SW 1271 (cell line): ENCODE measurements at places on chromosomes 11 and 22.

DNA sequence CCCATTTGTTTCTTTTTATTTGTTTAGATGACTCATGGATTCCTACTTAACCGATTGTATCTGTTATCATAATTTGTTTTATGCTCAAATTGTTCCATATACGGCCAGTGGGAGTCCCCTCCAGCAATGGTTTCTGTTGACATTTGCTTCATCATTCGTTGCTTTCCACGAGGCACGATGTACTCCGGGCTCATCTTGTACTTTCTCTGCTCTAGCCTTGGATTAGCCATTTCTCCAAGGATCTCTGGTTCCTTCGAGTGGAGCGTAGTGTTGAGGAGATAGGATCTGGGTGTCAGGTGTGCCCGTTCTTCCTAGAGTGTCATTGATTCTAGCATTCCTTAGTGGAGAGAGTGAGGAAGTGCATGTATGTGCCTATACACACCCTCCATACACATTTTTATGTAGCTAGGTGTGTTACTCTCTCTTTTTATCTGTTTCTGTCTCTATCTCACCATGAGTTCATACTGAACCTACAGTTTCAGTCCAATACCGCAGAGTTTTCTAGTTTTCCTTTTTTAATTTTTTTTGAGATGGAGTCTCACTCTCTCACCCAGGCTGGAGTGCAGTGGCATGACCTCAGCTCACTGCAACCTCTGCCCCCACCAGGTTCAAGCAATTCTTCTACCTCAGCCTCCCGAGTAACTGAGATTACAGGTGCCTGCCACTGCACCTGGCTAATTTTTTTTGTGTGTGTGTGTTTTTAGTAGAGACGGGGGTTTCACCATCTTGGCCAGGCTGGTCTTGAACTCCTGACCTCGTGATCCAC, 31.4 kb downstream of the TECTA start:
- no peak for DNase-seq

DNA sequence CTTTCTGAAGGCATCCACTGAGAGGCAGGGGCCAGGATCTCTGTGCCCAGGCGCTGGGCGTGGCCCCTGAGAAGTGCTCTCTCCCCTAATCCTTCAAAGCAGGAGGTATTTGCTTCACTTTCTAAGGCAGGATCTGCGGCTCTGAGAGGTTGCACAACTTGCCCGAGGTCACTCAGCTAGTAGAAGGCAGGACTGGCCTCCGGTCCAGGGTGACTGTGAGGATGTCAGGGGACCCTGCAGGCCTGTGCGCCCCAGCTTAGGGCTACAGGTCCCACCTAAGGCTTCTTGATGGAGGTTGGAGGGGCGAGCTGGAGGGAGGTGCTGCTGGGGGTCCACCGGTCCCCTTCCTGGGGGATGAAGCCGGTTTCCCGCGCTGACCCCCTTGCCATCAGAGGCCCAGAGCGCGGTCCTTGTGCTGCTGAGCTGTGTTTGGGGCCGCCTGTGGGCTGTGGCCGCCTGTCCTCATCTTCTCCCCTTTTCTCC, 979 bp downstream of the SMIM38 start:
- no peak for DNase-seq

GRCh38 chr11:48880021-48880441, 103.7 kb downstream of the TRIM51G start:
- DNase-seq = no peak

DNA sequence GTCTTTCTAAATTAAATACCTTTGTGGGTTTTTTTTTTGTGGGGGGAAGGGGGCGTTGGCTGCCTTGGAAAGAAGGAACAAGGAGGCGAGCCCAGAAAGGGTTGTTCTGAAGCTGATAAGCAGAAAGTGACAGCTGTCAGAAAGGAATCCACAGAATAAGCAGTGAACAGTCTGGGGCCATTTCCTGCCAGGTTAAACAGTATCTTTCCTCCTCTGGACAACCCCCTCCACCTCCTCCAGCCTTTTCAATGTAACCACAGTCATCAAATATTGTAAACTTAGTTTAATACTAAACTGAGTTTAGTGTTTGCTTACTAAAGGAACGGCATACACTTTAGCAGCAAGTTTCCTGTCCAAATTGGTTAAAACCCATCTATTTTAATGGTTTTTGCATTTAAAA, 271.2 kb upstream of the SYN3 start:
- DNase-seq = no peak

DNA sequence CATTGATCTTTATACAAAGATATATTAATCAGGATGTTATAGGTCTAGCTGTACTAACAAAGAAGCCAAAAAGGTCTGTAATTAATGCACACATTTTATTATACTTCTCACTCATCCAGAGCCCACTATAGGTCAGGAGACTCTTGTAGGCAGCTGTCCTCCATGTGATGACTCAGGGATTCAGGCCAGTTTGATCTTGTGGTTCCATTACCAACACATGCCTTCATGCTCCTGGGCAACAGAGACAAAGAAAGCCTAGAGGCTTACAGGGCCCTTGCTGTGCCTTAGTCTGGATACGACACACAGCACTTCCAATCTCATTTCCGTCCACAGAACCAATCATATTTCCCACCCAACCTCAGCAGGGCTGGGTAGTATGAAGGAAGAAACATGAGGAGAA, 150.3 kb upstream of the NCAM1 start:
- DNase-seq = no peak

DNA sequence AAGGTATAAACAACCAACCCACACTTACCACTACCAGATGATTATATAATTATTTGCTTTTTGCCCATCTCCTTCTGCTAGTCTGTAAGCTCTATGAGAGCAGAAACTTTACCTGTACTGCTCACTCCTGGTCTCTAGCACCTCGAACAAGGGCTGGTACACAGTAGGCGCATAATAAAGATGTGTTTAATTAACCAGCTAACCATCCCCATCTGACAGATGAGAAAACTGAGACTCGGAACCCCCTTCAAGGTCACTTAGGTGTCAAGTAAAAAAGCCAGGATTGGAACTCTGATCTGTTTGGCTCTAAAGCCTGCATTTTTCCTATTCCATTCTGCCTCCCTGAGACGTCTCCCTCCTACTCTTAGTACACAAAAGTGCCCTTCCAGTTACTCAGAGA, 370.3 kb downstream of the TENM4 start:
- no peak for DNase-seq

- no peak for DNase-seq
Measured at GRCh38 chr11:76705826-76706225, 35.3 kb upstream of the LRRC32 start.

GRCh38 chr11:16960250-16960649, 54.0 kb downstream of the PLEKHA7 start:
- DNase-seq = no peak

DNA sequence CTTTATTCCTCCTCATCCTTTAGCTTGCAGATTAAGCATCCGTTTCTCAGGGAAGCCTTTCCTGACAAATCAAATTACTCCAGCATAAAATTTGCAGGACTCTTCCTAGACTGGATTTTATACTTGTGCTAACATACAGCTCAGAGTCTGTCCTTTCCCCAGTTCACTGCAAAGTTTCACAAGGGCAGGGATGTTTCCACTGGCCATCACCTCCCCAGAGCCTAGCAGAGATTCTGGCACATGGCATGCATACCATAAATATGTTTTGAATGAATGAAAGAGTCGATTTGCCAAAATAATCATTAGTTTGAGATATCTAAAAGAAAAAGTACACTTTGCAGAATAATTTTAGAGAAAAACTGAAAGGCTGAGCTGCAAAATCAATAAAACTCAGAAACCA, 10.6 kb downstream of the MSANTD4 start:
- DNase-seq = no peak

GRCh38 chr22:39825661-39826102, 67.9 kb downstream of the ENTHD1 start:
- no peak for DNase-seq

GRCh38 chr22:36914390-36914752, 943 bp downstream of the CSF2RB start:
- DNase-seq = no peak

DNA sequence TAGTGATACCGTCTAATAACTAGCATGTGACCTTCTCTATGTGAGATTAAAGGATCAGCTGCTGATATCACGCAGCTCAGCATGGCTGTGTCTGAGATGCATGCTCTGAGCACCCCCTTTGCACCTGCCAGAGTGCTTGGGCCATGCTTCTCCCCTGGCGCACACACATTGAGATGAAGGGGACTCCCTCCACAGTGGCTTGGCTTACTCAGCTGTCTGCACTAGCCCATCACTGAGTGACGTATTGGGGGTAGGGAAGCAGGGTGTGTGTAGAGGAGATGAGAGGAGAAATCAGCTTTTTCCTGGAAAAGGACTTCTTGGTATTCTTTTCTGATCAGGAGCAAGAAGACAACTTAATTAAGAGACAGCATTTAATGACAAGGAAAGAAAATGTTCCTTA, 216.5 kb downstream of the BLID start:
- no peak for DNase-seq

- no peak for DNase-seq
Measured at GRCh38 chr11:103491777-103492176, 382.6 kb downstream of the DYNC2H1 start.

DNA sequence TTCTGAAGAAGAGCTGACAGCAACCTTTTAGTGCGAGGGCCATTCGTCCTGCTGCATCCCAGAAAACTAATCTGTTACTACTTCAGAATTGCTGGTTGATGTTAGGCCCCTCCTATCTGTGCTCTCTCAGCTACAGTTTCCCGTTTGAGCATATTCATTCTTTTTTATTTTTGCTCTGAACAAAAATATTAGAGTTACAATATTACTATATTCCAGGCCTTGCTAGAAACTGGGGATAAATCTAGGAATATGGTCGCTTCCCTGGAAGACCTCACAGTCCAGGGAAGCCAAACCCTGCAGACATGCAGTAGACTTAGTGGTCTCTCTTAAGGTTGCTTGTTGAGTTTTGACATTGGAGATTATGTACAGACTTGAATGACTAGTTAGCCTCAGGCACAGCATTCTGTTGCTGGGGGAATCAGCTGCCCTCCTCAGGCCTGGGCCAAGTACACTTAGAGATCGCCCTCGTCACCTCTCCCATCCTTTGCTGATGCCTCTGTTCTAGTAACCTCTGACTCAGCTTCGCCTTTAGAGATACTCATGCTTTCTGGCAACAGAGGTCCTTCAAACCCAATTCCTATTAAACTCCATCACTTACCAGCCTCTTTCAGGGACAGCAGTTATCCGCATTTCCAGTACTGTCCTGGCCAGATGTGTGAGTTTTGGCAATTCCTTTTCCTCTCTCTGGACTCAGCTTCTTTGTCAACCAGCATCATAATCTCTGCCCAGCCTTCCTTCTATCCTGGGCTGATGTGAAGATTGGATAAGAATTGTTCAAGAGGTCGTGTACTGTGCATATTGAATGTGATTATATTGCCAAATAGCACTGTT, 698 bp upstream of the ANAPC15 start:
- DNase-seq = no peak

DNA sequence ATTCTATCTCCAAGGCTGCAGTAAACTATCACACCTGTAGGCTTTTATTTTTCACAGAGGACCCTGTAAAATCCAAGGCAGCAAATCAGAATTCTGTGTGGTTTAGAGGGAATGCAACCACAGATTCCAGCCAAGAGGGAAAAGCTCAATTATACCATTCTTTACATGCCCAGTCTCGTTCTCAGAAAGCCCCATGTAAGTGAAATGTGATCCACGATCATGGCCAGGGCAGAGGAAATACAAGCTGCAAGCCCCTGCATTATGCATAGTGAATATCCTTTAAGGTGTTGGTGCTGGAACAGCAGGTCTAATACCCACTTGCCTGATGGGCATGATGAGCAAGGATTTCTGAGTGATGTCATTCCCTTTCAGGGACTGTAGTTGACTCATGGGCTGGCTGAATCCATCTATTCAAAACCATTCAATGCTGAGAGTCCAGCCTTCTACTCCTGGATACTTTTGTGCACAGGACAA, 198.7 kb upstream of the MTMR2 start:
- no peak for DNase-seq

DNA sequence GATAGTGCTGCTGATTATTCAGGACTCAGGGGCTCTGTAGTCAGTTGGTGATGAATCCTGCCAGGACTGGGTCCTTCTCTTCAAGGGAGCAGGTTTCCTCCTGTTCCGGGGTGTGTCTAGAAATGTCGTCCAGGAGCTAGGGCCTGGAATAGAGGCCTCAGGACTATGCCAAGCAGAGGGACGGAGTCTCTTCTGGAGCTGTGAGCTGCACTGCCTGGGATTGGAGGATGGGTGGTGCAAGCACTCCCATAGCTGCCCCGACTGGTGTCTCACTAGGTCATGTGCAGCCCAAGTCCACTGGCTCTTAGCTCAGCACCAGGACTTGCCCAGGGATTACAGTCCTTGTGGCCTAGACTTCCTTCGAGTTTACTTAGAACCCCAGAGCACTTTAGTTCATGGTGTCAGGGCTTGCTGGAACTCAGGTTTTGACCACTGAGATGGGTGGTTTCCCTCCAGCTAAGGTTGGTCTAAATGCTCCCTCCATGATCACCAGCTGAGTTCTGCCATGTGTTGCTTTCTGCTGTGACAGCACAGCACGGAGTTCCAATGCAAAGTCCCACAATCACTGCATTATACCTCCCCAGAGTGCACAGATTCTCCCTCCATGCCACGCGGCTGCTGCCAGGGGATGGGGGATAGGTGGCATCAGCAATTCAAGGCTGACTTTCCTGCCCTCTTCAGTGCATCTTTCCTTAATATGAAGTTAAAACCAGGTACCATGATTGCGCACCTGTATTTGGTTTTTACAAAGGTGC, 42.6 kb upstream of the SHANK2 start:
- no peak for DNase-seq

DNA sequence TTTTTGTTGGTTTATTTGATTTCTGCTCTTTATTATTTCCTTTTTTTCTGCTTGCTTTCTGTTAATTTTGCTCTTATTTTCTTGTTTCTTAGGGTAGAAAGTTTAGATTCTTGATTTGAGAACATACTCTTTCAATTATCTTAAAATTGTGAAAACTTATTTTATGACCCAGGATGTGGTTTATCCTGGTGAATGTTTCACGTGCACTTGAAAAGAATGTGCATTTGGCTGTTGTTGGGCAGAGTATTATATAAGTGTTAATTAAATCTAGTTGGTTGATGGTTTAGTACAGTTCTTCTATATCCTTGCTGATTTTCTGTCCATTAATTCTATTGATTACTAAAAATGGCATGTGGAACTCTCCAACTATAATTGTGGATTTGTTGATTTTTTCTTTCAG, 66.9 kb upstream of the NARS2 start:
- no peak for DNase-seq

- no peak for DNase-seq
Measured at GRCh38 chr11:115247361-115247760, 256.9 kb downstream of the CADM1 start.

DNA sequence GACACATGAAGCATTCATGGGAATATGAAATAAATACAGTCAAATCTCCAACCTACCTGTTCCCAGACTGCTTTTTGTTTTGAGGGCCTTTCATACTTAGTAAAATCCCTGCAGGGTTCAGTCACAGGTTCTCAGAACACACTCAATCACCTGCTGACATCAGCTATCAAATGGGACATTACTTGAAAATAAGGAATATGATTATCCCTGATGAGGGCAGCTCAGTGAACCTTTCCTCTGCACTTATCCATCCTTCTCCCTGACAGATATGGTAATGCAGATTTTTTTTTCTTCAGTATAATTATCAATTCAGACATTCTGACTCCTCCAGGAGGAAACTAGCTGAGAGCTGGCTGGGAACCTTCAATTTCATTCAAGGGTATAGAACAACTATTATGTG, 1127.4 kb upstream of the CCDC90B start:
- no peak for DNase-seq
